Activated CD8-positive, alpha-beta memory T cell treated with anti-CD3 and anti-CD28 coated beads, Interleukin-2, amount 10 ng/mL, durations not matched to agents 7 days and 5 days (primary cell): ENCODE measurements at places on chromosomes 5 and 9. TPM values are rescaled to one million over a fixed set of nuclear protein-coding genes. Genes with fewer than 3 reads are reported as not detected.

FUT7 gene
- total RNA-seq = 2.8 TPM

GRCh38 chr9:114820776-114821501 lies 15.1 kb upstream of the TNFSF15 start:
- no peak for DNase-seq

- peak; percentile 92 for DNase-seq
These were observed 55.2 kb upstream of the NEK6 start for GRCh38 chr9:124202447-124202971.

DNA sequence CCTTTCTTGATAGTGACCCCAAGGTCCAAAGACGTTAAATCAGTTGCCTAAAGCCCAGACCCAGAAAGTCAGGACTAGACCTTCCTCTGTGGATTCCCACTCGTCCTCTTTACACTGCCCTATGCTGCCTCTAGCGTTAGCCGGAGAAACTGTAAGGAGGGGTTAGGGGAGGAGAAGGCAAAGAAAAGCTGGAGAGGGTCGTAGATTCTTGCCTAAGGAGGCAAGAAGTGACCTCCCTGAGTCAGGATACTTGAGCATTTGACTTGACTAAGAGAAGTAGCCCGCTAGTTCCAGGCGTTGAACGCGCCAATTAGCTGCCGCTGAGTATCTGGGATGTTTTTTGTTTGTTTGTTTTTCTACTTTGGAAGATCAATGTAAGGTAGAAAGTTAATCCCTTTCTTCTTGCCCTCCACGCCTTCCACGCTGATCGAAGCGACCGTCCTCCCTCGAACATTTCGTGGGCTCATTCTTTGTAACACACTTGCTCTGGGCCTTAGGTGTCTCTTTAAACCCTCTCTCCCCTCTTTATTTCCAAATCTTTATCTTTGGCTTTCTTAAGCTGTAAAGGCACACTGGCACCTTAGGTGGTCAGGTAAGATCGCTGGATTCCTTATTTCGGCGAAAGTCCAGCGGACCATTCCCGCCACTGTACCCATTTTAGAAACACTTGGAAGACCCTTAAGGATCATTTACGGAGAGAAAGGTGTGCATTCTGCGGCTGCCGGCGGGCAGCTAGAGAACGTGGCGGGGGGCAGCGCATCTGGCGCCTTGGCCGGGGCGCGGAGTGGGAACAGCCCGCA lies 5.1 kb upstream of the RGMB start:
- DNase-seq = peak; percentile 51

GRCh38 chr9:130805510-130806326 lies 29.3 kb upstream of the ABL1 start:
- no peak for DNase-seq
